Gastrocnemius medialis (tissue), 4 donors: ENCODE measurements at places on chromosomes 2 and 18. TPM values are rescaled to one million over a fixed set of nuclear protein-coding genes. Genes with fewer than 3 reads are reported as not detected.

UGT1A8 gene
- not detected for total RNA-seq

CD302 gene
- total RNA-seq, result 6.7 TPM

DNA sequence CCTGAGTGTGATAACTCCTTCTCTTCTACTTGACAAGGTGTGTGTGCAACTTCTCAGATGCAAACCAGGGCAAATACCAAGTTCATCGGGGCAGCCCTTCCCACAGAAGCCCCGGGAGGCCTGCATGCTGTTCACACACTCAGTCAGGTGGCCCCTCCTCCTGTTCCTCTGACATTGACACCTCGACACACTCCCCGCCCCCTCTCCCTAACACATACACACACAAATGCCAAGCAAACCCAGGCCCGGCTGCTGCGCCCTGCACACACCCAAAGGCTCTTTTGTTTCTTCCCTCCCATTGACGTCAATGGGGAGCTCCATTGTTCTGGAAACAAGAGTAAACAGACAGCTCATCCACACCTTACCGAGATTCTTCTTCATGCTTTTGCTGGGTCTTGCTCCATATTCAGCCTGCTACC, 1.7 kb upstream of the PER2 start:
- H3K4me3 ChIP-seq, result no peak overlapping the region
- no peak for DNase-seq
- H3K4me1 ChIP-seq, result peaks cover 33% of the 10 kb centered on the region
- peak overlapping the region; percentile 90 for H3K27ac ChIP-seq
- no peaks in the 10 kb centered on the region for H3K27me3 ChIP-seq

SCN7A gene
- 4.4 TPM for total RNA-seq

GRCh38 chr18:36655074-36655473, 173.7 kb downstream of the TPGS2 start:
- H3K27ac ChIP-seq, result no peak overlapping the region
- no peak overlapping the region for H3K4me3 ChIP-seq
- no peaks in the 10 kb centered on the region for H3K27me3 ChIP-seq
- no peaks in the 10 kb centered on the region for H3K4me1 ChIP-seq
- no peaks in the 10 kb centered on the region for H3K36me3 ChIP-seq

- H3K4me1 ChIP-seq, result no peaks in the 10 kb centered on the region
- DNase-seq, result no peak
- H3K4me3 ChIP-seq, result no peak overlapping the region
- H3K27ac ChIP-seq, result no peak overlapping the region
- H3K27me3 ChIP-seq, result no peaks in the 10 kb centered on the region
Measured at GRCh38 chr2:204386668-204387067, 158.6 kb upstream of the PARD3B start.

DNA sequence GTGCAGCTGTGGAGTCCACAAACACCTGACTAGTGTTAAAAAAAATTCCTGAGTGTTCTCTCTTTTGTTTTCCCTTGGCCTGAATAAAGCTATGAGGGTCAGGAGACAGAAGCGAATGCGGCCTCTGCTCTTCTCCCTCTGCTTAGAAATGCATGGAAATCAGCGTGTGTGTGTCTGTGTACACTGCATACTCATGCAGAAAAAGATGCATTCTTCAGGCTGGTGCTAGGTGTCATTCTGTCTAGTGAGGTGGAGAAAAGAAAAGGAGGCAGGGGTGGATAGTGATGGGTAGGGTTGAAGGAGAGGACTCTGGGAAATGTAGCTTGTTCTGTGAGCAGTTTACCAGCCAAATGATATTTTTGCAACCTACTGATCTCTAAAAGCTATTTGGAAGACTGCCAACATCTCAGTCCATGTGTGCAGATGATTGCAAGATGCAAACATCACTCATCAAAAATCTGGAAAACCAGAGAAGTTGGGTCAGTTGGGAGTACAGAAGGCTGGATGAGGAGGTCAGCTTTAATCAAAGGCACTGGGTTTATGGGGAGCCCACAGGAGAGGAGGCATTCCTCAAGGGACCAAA, 177.7 kb downstream of the INSIG2 start:
- no peak for DNase-seq
- H3K27ac ChIP-seq, result no peak overlapping the region
- no peaks in the 10 kb centered on the region for H3K4me1 ChIP-seq
- H3K4me3 ChIP-seq, result no peak overlapping the region

- H3K36me3 ChIP-seq, result no peaks in the 10 kb centered on the region
- no peak for DNase-seq
- no peaks in the 10 kb centered on the region for H3K27me3 ChIP-seq
- no peaks in the 10 kb centered on the region for H3K4me1 ChIP-seq
- no peak overlapping the region for H3K4me3 ChIP-seq
- no peak overlapping the region for H3K27ac ChIP-seq
Measured at GRCh38 chr2:214904634-214905033, 95.2 kb upstream of the BARD1 start.

GRCh38 chr2:237258116-237258515, 155.8 kb downstream of the COL6A3 start:
- peak overlapping the region; percentile 65 for H3K27ac ChIP-seq
- no peaks in the 10 kb centered on the region for H3K27me3 ChIP-seq
- no peaks in the 10 kb centered on the region for H3K4me1 ChIP-seq
- no peak overlapping the region for H3K4me3 ChIP-seq
- DNase-seq, result no peak
- no peaks in the 10 kb centered on the region for H3K36me3 ChIP-seq

DNA sequence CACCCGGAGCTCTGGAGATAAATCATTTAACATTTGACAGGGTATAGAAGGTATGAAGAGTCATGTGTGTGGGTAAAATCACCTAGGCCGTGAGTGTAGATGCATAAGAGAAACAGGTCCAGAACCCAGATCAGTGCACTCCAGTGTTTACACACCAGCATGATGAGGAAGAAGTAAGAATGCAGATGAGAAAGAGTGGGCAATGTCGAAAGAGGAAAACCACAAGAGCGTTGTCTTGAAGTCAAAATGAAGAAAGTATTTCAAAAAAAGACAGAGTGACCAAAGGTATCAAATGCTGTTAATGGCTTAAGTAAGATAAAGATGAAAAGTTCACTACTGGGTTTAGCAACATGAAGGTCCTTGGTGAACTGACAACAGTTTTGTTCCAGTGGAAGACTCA, 32.0 kb upstream of the PLB1 start:
- H3K4me1 ChIP-seq, result no peaks in the 10 kb centered on the region
- no peak overlapping the region for H3K4me3 ChIP-seq
- no peaks in the 10 kb centered on the region for H3K36me3 ChIP-seq
- no peaks in the 10 kb centered on the region for H3K27me3 ChIP-seq

GRCh38 chr2:46299365-46300263, 2.4 kb downstream of the EPAS1 start:
- H3K27ac ChIP-seq, result peak overlapping the region; percentile 98
- H3K4me3 ChIP-seq, result peak overlapping the region; percentile 96
- H3K4me1 ChIP-seq, result peaks cover 25% of the 10 kb centered on the region
- no peaks in the 10 kb centered on the region for H3K27me3 ChIP-seq
- H3K36me3 ChIP-seq, result no peaks in the 10 kb centered on the region

- no peak overlapping the region for H3K4me3 ChIP-seq
- H3K36me3 ChIP-seq, result no peaks in the 10 kb centered on the region
- no peaks in the 10 kb centered on the region for H3K27me3 ChIP-seq
- peaks cover 19% of the 10 kb centered on the region for H3K4me1 ChIP-seq
- no peak overlapping the region for H3K27ac ChIP-seq
Measured at GRCh38 chr18:48728204-48728833, 189.5 kb downstream of the CTIF start.

CAVIN2 gene
- total RNA-seq, result 35.4 TPM

GRCh38 chr18:2707551-2708168, 52.1 kb downstream of the SMCHD1 start:
- H3K4me1 ChIP-seq, result no peaks in the 10 kb centered on the region
- no peaks in the 10 kb centered on the region for H3K27me3 ChIP-seq
- H3K36me3 ChIP-seq, result peaks cover 68% of the 10 kb centered on the region
- H3K4me3 ChIP-seq, result no peak overlapping the region
- DNase-seq, result no peak
- H3K27ac ChIP-seq, result no peak overlapping the region

GRCh38 chr2:110771547-110772382, 39.4 kb downstream of the ACOXL start:
- peak overlapping the region; percentile 42 for H3K4me3 ChIP-seq
- DNase-seq, result peak; percentile 62
- peaks cover 39% of the 10 kb centered on the region for H3K4me1 ChIP-seq
- H3K27me3 ChIP-seq, result no peaks in the 10 kb centered on the region
- no peaks in the 10 kb centered on the region for H3K36me3 ChIP-seq
- peak overlapping the region; percentile 74 for H3K27ac ChIP-seq

GRCh38 chr18:10131460-10132395, 217.9 kb downstream of the VAPA start:
- H3K4me1 ChIP-seq, result no peaks in the 10 kb centered on the region
- H3K4me3 ChIP-seq, result peak overlapping the region; percentile 32

- no peak overlapping the region for H3K27ac ChIP-seq
- no peaks in the 10 kb centered on the region for H3K27me3 ChIP-seq
- H3K36me3 ChIP-seq, result no peaks in the 10 kb centered on the region
- H3K4me3 ChIP-seq, result no peak overlapping the region
Measured at GRCh38 chr2:56107502-56108220, 76.1 kb upstream of the CCDC85A start.

DNA sequence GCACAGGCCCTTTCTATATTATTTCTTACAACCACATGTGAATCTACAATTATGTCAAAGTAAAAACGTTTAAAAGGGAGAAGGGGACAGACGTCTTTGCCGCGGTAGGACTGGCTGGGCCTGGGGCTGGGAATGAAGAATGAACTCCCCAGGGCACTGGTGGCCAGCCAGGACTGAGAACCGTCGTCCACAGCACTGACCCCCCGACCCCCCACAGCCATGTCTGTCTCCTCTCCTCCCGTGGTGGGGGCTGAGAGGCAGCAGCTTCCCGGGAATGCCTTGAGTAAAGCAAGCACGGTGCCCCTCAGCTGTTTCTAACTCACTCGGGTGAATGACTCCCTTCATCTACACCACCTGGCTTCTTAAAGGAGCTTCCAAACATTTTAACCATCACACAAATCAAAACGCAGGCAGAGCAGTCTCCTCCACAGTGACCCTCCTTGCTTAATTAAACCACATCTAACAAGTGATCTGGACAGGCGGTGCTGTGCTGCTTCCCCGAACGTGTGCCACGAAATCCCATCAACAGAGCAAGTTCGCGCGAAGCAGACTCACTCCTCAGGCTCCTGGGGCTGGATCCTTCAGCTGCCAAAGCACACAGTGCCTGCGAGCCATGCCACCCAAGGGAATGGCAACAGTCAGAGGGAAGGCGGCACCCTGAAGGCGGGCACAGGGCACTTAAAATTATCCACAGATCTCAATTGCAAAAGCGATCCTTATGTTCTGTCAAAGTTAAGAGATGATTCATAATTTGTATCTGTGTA, 217.7 kb downstream of the EIPR1 start:
- H3K27me3 ChIP-seq, result no peaks in the 10 kb centered on the region
- no peak for DNase-seq
- no peak overlapping the region for H3K27ac ChIP-seq
- H3K36me3 ChIP-seq, result no peaks in the 10 kb centered on the region

C2orf81 gene
- total RNA-seq, result not detected

GRCh38 chr2:172234716-172235691, 132.3 kb upstream of the DLX2 start:
- peaks cover 11% of the 10 kb centered on the region for H3K27me3 ChIP-seq
- H3K27ac ChIP-seq, result peak overlapping the region; percentile 7
- H3K36me3 ChIP-seq, result no peaks in the 10 kb centered on the region
- DNase-seq, result no peak
- peak overlapping the region; percentile 47 for H3K4me3 ChIP-seq

DNA sequence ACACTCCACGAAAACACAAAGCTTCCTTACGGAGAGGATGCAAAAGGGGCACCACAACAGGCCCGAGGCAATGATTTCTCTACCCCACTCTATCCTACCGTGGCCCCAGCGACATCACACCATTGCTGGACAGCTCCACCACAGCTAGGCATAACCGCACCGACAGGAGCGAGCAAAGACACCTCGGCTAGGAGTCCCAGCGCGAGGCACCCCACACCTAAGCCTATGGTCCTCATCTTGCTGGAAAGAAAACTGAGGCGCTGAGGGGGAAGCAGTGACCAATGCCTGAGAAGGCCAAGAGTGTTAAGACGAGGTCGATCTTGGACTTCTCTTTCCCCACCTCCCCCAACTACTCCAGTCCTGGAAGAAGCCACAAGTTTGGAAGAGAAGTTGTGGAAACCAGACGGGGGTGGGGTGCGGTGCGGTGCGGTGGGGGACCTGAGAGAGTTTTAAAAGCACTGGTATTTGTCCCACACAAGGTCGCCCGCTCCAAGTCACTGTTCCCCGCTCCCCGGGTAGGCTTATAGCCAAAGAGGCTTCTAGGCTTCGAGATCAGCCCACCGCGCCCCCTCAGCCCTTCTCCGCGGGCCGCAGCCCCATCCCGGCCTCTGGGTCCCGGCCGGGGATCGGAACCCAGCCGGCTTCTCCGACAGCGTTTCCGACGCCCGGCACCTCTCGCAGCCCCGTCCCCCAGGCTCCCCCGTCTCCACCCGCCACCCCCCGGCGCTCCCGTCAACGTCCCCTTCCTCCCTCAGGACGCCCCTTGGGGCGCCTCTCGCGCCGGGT, 766 bp downstream of the PDE6D start:
- H3K36me3 ChIP-seq, result no peaks in the 10 kb centered on the region
- H3K4me1 ChIP-seq, result peaks cover 27% of the 10 kb centered on the region
- H3K4me3 ChIP-seq, result peak overlapping the region; percentile 75
- H3K27ac ChIP-seq, result peak overlapping the region; percentile 84
- H3K27me3 ChIP-seq, result no peaks in the 10 kb centered on the region

OSR1 gene
- total RNA-seq, result 2.8 TPM

DNA sequence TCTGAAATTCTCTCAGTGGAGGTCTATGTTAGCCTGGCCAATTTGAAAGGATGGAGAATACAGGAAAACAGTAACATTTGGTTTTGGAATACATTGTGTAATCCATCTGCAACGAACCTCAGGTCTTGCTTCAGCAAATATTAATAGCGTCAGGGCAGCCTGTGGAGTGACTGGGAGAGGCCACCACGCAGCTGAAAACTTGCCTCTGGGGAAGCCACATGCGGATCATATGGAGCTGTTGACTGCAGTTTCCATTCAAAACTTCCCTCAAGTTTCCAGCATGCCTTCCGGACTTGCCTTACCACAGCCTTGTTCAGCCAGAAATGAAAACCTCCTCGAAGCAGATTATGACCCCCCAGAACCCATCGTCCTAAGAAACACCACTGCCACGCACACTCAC, 25.7 kb downstream of the BCL11A start:
- H3K27ac ChIP-seq, result no peak overlapping the region
- no peak overlapping the region for H3K4me3 ChIP-seq
- H3K36me3 ChIP-seq, result no peaks in the 10 kb centered on the region
- no peaks in the 10 kb centered on the region for H3K4me1 ChIP-seq
- H3K27me3 ChIP-seq, result peaks cover 22% of the 10 kb centered on the region

DNA sequence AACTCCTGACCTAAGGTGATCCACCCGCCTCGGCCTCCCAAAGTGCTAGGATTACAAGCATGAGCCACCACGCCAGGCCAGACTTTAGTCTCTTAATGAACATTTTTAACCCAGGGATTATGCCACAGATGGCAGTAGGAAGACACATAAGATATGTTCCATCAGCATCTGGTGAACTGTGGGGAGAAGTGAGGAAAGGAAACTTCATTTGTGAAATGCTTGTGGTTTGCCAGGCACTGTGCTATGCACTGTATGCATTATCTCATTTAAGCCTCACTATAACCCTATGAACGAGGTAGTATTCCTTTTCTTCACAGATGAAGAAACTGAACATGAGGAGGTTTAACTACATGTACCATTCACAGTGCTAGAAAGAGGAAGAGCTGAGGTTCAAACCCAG, 29.3 kb downstream of the PTRHD1 start:
- peaks cover 9% of the 10 kb centered on the region for H3K36me3 ChIP-seq
- no peaks in the 10 kb centered on the region for H3K27me3 ChIP-seq
- H3K27ac ChIP-seq, result no peak overlapping the region
- no peak for DNase-seq
- no peaks in the 10 kb centered on the region for H3K4me1 ChIP-seq
- no peak overlapping the region for H3K4me3 ChIP-seq
